Activated CD8-positive, alpha-beta T cell treated with anti-CD3 and anti-CD28 coated beads, Interleukin-2, amount 10 ng/mL, durations not matched to agents 7 days and 5 days (primary cell): ENCODE measurements at places on chromosomes 1 and 21. TPM values are rescaled to one million over a fixed set of nuclear protein-coding genes. Genes with fewer than 3 reads are reported as not detected.

Gene S100A11
- total RNA-seq = 293 TPM

Gene SLC30A10
- total RNA-seq = not detected

Gene OR2T29
- not detected for total RNA-seq

Gene F13B
- total RNA-seq = not detected

Gene TOMM20
- 72.2 TPM for total RNA-seq

Gene LRRIQ3
- total RNA-seq = 0.45 TPM

Gene RXFP4
- not detected for total RNA-seq

Gene CSMD2
- total RNA-seq = not detected

Gene CRP
- total RNA-seq = not detected

Gene TMEM81
- total RNA-seq = 2.8 TPM

Gene L1TD1
- total RNA-seq = not detected

Gene CR1
- 0.16 TPM for total RNA-seq

Gene LCE2C
- not detected for total RNA-seq

Gene SLC44A3
- total RNA-seq = not detected

Gene PADI4
- 1.0 TPM for total RNA-seq

Gene CCDC185
- total RNA-seq = not detected

Gene SERINC2
- 0.13 TPM for total RNA-seq

Gene KAZN
- total RNA-seq = 1.7 TPM

Gene KRTAP13-2
- total RNA-seq = not detected

Gene LRRN2
- not detected for total RNA-seq

Gene DMRTA2
- not detected for total RNA-seq

Gene TFAP2E
- 1.0 TPM for total RNA-seq

Gene SAMD11
- not detected for total RNA-seq

Gene TTLL7
- total RNA-seq = 1.1 TPM

Gene DENND2D
- 275 TPM for total RNA-seq

Gene MED8
- total RNA-seq = 35.1 TPM

Gene KIAA1614
- total RNA-seq = 0.13 TPM

Gene SH2D1B
- total RNA-seq = not detected

Gene LEFTY1
- not detected for total RNA-seq

Gene ITLN2
- total RNA-seq = not detected

Gene HTR6
- not detected for total RNA-seq

Gene CREB3L4
- 9.0 TPM for total RNA-seq

Gene PLEKHO1
- total RNA-seq = 154 TPM

Gene CTSS
- total RNA-seq = 73.2 TPM

Gene TMEM52
- not detected for total RNA-seq

Gene TNNI3K
- not detected for total RNA-seq

Gene EPS15
- 57.2 TPM for total RNA-seq

Gene SYCP1
- total RNA-seq = not detected

Gene SLC9C2
- not detected for total RNA-seq

Gene FCRL1
- total RNA-seq = not detected

Gene RPTN
- total RNA-seq = not detected

Gene SMIM34
- total RNA-seq = not detected

Gene LRRC52
- total RNA-seq = not detected

Gene DNM3
- 1.5 TPM for total RNA-seq

Gene TRMT13
- 17.4 TPM for total RNA-seq

Gene SLC16A1
- 54.5 TPM for total RNA-seq

Gene CHIT1
- total RNA-seq = 0.39 TPM

Gene MTARC1
- not detected for total RNA-seq

Gene TNFRSF9
- 0.94 TPM for total RNA-seq
